ENCODE measurements at places on chromosomes 13 and 19. TPM values are rescaled to one million over a fixed set of nuclear protein-coding genes. Genes with fewer than 3 reads are reported as not detected.

DNA sequence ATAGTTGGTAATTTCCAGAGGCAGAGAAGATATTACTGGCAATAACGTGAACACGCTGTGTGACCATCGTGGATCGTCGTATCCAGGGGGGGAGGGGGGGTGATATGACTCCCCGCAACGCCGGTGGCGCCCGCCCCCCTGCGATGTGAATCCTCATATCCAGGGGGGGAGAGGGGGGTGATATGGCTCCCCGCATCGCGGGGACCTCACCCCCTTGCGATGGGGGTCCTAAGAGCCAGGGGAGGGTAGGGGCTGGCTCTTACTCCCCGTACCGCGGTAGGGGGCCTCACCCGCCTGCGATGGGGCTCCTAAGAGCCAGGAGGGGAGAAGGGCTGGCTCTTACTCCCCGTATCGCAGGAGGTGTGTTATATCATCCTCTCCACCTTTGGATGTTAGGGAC is 31.3 kb upstream of the RGCC start:
- no peak for DNase-seq
- no peaks in the 10 kb centered on the region for H3K36me3 ChIP-seq
- H3K4me3 ChIP-seq: no peak overlapping the region
- no peaks in the 10 kb centered on the region for H3K4me1 ChIP-seq

Gene NFIX
- total RNA-seq: 0.06 TPM

Gene SLC25A30
- 5.3 TPM for total RNA-seq

GRCh38 chr13:97307882-97308624 is 85.9 kb downstream of the MBNL2 start:
- peak; percentile 50 for DNase-seq
- peaks cover 12% of the 10 kb centered on the region for H3K4me1 ChIP-seq
- H3K4me3 ChIP-seq: no peak overlapping the region
- H3K36me3 ChIP-seq: no peaks in the 10 kb centered on the region
- H3K27me3 ChIP-seq: no peaks in the 10 kb centered on the region

DNA sequence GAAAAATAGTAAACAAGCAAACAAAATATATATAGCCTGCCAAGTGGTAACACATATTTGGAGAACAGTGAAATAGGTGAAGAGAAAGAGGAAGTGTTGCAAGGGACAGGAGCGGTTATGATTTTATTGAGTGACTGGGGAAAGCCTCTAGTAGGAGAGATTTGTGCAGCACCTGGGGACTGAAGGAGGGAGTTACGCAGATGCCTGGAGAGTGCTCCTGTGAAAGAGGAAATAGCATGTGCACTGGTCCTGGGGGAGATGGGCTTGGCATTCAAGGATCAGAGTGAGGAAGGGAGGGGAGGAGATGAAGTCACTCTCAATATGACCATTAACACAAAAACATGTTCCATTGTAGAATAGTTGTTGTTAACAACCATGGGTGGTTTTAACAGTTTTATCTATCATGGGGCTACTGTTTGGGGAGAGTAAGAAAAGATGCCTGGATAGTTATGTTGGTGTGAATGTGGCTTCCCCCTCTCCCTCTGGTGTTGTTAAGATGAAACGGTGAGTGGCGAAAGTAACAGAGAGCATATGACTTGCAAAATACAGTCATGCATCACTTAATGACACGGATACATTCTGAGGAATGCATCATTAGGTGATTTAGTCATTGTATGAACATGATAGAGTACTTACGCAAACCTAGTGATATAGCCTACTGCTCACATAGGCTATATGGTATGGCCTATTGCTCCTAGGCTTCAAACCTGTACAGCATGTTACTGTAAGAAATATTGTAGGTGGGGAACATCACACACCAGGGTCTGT is 251.7 kb upstream of the ARGLU1 start:
- H3K36me3 ChIP-seq: no peaks in the 10 kb centered on the region
- H3K27me3 ChIP-seq: no peaks in the 10 kb centered on the region
- H3K4me3 ChIP-seq: no peak overlapping the region
- peaks cover 26% of the 10 kb centered on the region for H3K4me1 ChIP-seq

Measured in neural progenitor cell (in vitro differentiated cells).